ENCODE measurements at places on chromosomes 7 and 10. TPM values are rescaled to one million over a fixed set of nuclear protein-coding genes. Genes with fewer than 3 reads are reported as not detected.
A peak's percentile ranks its signal among the peaks of the same experiment; 100 is the strongest.

DNA sequence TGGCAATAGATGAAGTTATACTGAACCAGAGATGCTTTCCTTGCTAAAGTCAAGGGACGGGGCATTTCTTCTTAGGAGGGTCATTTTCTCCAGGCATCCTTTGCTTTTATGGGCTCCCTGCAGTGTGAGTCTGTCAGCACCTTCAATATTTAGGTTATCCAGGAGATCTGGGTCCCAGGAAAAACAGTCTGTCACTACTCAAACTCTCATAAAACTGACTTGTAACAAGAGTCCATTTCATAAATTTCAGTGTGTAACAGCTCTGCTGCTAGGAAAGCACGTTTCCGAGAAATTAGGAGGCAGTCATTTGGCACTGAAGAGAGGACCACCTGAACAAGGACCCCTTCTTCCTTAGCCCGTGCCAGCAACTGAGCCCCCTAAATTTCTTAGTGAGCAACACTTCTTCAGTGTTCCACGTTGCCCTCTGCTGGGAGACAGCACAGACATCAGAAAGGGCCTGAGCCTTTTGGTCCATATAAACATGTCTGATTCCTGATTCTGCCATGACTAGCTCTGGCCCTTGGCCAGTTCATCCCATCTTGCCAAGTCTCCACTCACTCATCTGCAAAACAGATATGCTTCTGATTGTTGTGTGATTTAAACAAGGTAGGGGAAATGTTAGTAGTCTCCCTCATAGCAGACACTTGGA is 7.2 kb downstream of the GCC1 start:
- DNase-seq, result no peak

- no peak for DNase-seq
Observed at GRCh38 chr7:90067171-90067570, 87.1 kb upstream of the STEAP1 start.

- no peak for DNase-seq
Observed at GRCh38 chr7:107836237-107837144, 33.5 kb upstream of the SLC26A3 start.

HMX2 gene
- not detected for total RNA-seq

DNA sequence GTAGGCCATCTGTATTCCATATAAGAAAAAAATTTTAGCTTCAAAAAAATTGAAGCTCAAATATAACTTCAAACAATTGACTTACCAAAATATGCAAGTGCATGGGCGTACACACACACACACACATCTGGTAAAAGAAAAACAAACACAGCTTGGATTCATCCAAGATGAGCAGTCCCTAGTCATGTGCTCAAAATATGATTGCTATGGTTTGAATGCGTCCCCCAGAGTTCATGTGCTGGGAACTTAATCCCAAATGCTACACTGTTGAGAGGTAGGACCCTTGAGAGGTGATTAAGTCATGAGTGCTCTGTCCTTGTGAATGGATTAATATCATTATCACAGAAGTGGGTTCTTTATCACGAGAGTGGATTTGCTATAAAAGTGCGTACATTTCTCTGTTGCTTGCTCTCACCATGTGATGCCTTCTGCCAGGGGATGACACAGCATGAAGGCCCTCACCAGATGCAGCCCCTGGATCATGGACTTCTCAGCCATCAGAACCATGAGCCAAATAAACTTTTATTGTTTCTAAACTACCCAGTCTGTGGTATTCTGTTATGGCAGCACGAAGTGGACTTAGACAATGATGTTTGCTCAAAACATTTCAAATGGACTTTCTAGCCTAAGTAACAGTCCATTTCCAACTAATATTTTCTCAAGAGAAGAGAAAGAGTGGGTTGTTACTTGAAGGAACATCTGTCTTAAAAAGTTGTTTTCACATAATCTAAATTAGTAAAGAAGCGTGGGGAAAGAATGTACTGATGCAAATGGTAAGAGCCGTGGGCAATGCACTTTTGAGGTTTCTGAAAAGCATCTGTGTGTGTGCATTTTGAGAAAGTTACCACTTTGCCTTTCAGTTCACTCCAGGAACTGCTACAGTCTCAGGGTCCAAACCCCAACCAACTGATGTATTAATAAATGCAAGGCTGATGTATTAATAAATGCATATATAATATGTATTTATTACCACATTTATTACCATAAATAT is 15.1 kb upstream of the SVIL start:
- no peak for DNase-seq

DNA sequence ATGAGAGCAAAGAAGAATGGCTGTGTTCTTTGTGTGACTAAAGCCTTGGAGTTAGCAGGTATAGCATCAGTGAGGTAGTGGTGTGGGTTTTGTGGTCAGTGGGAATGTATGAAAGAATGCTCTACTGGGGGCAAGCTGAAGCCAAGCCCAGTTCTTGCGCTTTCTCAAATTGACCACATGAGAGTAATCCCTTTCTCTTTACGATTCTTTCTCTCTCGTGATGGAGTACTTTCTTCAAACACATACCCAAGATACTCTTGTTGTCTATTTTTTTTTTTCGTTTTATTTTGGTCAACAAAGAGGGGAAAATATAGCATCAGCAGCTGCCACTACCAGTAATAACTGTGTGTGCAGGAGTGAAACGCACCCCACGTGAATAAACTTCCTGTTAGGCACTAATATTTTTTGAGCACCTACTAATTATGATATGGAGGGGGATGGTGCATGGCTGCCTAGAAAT is 8.4 kb upstream of the PANK1 start:
- DNase-seq, result no peak

- peak; percentile 41 for DNase-seq
Observed at GRCh38 chr7:2870471-2870931, 26.4 kb upstream of the GNA12 start.
